Activated CD4-positive, alpha-beta T cell treated with anti-CD3 and anti-CD28 coated beads for 1 hour (primary cell): ENCODE measurements at places on chromosomes 3 and 15.
A peak's percentile ranks its signal among the peaks of the same experiment; 100 is the strongest.

DNA sequence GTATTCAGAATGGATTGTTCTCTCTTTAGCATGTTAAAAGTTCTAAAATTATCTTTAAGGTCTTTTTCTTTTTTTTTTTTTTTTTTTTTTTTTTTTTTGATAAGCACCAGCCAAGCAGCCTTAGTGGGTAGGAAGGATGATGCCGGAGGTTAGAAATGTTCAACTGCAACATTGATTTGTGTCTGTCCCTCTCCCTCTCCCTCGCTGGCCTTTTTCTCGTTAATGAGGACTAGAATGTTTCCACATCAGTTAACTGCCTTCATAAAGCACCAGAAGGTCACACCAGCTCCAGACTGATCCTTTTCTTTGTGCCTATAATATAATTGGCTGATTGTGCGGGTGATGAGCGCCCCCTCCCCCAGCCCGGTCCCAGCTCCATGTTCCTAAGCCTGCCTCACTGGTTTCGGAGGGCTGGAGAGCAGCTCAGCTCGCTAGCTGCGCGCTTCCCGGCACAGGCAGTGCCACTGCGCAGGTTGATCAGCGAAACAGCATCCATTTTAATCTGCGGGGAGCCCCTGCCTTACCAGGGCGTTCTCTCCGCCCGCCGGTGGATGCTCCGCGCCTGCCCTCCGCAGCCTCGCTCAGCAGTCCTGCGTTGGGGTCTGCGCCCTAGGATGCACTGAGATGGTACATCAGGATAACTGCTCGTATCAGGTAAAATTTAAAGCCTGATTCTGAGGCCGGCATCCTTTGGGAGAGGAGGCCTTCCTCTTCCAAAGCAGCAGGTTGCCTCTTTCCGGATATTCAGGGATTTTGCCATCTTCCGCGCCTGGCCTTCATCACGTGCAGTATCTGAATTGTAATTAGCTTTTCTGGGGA lies 148.9 kb upstream of the IL12A start:
- no peak for DNase-seq

GRCh38 chr15:22228101-22228762 lies 147.9 kb downstream of the OR4M2 start:
- peak; percentile 6 for DNase-seq

DNA sequence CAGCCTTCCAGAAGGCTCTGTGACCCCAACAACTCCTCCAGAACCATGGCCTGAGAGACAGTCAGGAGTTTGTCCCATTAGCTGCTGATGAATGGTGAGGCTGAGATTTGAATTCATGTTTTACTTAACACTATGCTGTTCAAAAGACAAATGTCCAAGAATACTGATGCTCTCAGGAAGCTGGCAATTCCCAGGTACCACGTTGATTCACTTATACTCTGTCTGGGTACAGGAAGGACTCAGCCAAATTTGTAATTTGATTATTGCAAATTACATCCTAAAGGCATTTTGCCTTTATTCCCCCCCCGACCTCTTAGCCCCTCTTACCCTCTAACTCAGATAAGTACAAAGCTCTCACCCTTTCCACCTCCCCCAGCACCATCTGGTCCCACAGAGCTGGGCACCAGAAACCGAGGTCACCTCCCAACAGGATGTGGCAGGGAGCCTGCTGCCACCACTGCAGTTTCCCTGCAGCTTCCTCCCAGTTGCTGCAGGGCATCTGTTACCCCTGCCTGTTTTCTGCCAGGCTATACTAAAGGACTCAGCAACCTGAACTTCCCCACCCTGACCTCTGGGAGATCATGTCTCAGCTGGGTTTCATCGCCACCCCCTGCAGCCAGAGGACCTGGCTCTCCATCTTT lies 33.6 kb downstream of the EAF1 start:
- no peak for DNase-seq

DNA sequence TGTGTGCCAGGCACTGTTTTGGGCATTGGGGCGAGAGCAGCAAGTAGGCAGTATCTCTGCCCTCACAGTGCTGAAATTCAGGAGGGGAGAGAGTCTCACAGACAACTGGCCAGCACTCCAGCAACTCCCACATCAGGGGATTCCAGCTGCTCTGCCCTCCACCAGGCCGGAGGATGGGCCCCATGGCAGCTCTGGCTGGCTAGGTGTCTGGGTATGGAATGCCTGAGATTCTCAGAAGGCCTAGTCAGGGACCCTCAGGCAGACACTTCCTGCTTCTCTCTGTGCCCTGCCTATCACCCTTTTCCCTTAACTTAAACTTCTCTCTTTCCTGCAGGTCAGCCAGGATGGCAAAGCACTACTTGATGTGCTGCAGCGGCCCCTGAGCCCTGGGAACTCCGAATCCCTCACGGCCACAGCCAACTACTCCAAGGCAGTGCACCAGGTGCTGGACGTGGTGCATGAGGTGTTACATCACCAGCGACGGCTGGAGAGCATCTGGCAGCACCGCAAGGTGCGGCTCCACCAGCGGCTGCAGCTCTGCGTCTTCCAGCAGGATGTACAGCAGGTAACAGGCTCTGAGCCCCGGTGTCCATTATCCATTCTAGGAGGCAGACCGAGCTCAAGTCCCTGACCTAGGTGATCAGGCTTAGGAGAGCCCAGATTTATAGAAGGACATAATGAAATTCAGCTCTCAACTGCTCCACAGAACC lies 342.2 kb upstream of the ROPN1 start:
- DNase-seq, result no peak

DNA sequence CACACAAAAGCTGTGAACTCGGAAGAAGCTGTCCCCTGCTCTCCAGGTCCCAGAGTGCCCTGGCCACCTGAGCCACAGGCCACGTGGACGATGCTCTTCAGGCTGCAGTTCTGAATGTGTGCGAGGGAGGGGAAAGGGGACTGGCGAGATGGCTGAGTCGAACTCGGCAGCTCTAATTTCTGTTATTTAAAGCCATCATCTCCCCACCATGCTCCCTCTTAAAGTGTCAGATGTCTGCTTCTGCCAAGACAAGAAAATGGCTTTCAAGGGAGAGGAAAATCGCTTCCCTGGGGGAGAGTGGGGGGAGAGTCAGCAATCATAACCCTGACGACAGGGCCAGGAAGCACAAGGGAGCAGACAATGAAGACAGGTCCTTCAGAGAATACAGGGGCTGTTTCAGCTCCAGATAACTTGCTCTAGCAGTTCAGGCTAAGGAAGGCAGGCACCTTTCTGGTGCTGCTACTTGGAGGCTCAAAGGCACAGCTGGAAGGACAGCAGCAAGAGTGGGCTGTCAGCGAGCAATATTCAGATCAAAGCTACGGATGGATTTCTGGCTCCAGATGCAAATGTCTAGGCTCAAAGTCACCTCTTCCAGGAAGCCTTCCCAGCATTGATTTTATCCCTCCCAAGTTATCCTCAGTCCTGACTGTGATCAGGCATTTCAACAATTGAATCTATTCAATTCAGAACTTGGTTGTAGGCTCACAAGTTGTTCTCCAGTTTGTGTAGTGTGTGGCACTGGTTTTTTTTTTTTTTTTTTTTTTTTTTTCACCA lies 15.5 kb upstream of the CCDC33 start:
- no peak for DNase-seq

- DNase-seq, result no peak
These were observed 71.0 kb downstream of the THSD4 start for GRCh38 chr15:71186267-71186666.

DNA sequence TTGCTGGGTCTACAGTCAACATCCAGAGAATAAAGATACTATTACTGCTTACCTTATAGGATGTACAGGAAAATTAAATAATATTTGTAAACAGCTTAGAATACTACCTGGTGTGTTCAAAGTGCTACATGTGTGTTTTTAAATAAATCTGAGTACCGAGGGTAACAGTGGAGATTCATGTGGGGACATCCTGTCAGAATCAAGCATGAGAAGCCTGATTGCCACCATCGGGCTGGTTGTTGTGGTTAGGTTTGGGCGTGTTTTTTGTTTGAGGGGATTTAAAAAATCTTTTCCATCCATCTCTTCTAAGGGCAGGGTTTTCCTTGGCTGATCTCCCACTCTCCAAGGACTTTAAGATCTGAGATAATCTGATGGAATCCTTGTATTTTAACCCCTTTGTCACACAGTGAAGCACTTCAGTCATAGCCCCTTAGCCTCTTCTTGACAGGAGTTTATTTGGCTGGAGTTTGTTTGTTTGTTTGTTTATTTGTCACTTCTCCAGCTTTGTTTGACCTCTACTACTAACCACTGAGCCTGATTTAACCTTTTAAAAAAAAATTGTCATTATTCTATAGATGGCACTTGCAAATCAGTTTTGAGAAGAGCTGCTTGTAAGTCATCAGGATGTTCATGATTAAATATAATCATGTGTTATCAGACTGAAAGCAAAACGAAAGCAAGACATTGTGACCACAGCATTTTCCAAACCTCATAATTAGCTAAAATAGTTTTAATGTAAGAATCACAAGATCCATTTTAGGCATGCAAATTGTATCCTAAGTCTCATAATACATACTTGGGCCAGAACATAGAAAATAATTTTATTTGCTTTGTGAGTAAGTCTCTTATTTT lies 72.8 kb upstream of the RARB start:
- no peak for DNase-seq
